GM12878 (cell line): ENCODE measurements at places on chromosomes 4 and X. TPM values are rescaled to one million over a fixed set of nuclear protein-coding genes. Genes with fewer than 3 reads are reported as not detected.

The HMGN5 gene
- 33.1 and 33.9 TPM in 2 replicates for polyA plus RNA-seq

The PHF8 gene
- 14.0 and 17.6 TPM in 2 replicates for polyA plus RNA-seq

The BST1 gene
- polyA plus RNA-seq, result 0.33 and 0.42 TPM in 2 replicates

The NEIL3 gene
- 13.0 and 13.8 TPM in 2 replicates for polyA plus RNA-seq

The ARHGEF38 gene
- polyA plus RNA-seq, result 0.83 and 1.1 TPM in 2 replicates

The EDA2R gene
- 8.5 and 12.1 TPM in 2 replicates for polyA plus RNA-seq

The NUDT9 gene
- 26.4 and 28.3 TPM in 2 replicates for polyA plus RNA-seq

The TACC3 gene
- polyA plus RNA-seq, result 103 TPM in 2 replicates

The LGI2 gene
- not detected in 2 replicates for polyA plus RNA-seq

The NXT2 gene
- polyA plus RNA-seq, result 23.4 and 27.5 TPM in 2 replicates

The LRCH2 gene
- not detected in 2 replicates for polyA plus RNA-seq

The STATH gene
- not detected in 2 replicates for polyA plus RNA-seq

The EGFL6 gene
- not detected in 2 replicates for polyA plus RNA-seq

The PRDM5 gene
- not detected in 2 replicates for polyA plus RNA-seq

The MAGEA6 gene
- not detected in 2 replicates for polyA plus RNA-seq

The CENPI gene
- polyA plus RNA-seq, result 13.6 and 14.2 TPM in 2 replicates

The CT45A10 gene
- not detected in 2 replicates for polyA plus RNA-seq

The PLK4 gene
- 39.7 and 45.3 TPM in 2 replicates for polyA plus RNA-seq

The NKRF gene
- 6.5 and 8.4 TPM in 2 replicates for polyA plus RNA-seq

The SUPT20HL1 gene
- polyA plus RNA-seq, result not detected in 2 replicates

The TEX13C gene
- not detected in 2 replicates for polyA plus RNA-seq

The MID1 gene
- polyA plus RNA-seq, result 0.05 TPM in 1 of 2 replicates, not detected in the other

The RBMX2 gene
- polyA plus RNA-seq, result 22.7 and 28.0 TPM in 2 replicates

The WNK3 gene
- polyA plus RNA-seq, result 0.01 and 0.15 TPM in 2 replicates

The POU3F4 gene
- not detected in 2 replicates for polyA plus RNA-seq

The RHOXF2B gene
- not detected in 2 replicates for polyA plus RNA-seq

The C1QTNF7 gene
- polyA plus RNA-seq, result not detected in 2 replicates
